Spleen (tissue), 13 donors: ENCODE measurements at places on chromosomes 1 and 21.

- DNase-seq = no peak
Measured at GRCh38 chr1:214634267-214634666, 31.3 kb downstream of the CENPF start.

GRCh38 chr1:174788981-174789380 lies 210.8 kb upstream of the CACYBP start:
- no peak for DNase-seq

- no peak for DNase-seq
Measured at GRCh38 chr21:26179501-26179900, 8.9 kb upstream of the APP start.

GRCh38 chr1:40742363-40743061 lies 41.1 kb upstream of the KCNQ4 start:
- DNase-seq = no peak

DNA sequence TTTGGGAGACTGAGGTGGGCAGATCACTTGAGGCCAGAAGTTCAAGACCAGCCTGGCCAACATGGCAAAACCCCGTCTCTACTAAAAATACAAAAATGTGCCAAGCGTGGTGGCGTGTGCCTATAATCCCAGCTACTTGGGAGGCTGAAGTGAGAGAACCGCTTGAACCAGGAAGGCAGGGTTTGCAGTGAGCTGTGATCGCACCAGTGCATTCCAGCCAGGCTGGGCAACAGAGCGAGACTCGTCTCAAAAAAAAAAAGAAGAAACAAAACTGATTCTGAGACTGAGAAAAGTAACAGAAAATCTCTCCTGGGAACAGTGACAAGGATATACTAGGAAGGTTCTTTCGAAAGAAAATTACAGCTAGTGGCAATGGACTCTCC lies 20.9 kb downstream of the USP48 start:
- no peak for DNase-seq

- no peak for DNase-seq
Measured at GRCh38 chr1:228825041-228825440, 89.8 kb downstream of the RHOU start.

DNA sequence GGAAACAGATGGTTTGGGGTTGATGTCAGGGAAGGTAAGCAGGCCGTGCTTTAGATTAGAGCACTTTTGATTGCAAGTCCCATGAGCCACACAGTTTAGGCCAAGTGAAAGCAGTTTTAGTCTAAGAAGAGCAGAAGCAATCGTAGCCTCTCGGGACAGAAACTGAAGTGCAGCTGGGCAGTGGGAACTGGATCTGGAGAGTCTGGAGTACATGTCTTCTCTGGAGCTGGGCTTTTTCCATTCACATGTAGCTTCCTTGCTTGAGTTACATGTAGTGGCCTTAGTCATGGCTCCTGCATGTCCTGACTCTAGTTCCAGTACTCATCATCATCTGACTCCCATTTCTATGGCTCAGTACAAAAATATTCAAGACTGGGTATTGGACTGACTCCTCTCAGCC lies 16.7 kb downstream of the CAMTA1 start:
- no peak for DNase-seq

DNA sequence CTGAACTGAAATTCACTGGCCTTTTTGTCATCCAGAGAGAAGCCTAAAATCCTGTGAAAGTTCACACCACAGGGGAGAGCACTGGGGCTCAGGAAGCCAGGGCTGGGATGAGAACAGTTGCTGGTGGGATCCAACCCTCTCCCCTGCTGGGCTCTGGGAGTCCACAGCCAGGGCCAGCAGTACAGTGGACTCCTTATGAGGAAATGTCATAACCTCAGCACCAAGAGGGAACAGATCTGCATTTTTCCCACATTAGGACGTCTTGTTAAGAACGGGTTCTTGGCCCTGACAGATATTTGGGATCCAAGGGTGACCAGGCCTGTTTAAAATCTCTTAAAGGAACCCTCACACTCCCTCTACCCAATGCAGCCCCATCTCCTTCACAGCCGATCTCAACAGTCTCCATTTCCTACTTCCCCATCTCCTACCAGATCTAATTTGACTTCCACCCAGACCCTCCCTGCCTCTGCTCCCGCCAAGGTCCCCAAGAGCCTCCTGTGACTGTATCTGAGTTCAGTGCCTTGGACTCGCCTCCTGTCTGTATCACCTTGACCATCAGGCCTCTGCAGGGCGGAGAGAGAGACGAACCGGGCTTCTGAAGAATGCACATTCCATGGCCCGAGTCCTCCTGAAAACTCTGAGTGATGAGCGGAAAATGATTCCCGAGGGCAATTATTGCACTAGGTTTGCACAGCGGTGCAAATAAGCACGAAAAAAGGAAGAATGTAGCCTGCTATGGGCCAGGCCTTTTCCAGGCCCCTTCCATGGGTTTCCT lies 159.9 kb downstream of the TRABD2B start:
- peak; percentile 20 for DNase-seq

DNA sequence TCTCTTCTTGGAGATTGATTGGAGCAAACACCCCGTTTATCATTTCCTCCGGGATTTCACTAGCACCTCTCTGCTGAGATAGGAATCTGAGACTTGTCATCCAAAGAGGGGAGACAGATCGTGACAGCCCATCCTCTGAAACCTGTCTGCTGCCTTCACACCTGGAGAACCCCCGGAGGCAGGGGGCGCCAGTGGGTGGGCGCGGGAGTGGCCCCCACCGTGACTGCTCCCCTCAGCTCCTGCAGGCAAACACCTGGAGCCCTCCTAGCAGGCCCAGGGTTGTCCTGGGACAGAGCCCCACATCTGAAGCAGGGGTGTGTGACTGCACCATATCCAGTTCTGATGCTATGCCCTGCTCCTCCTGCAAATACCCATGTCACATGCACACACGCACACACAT lies 209.5 kb upstream of the POU3F1 start:
- DNase-seq = no peak

GRCh38 chr1:38941527-38942019 lies at the start of gene RHBDL2:
TSS of gene RHBDL2 (minus strand) at chr1:38941830. CDS start at chr1:38919212, 22,618 bp downstream.
- no peak for DNase-seq

GRCh38 chr1:184279911-184280458 lies 106.8 kb upstream of the C1orf21 start:
- DNase-seq = no peak

DNA sequence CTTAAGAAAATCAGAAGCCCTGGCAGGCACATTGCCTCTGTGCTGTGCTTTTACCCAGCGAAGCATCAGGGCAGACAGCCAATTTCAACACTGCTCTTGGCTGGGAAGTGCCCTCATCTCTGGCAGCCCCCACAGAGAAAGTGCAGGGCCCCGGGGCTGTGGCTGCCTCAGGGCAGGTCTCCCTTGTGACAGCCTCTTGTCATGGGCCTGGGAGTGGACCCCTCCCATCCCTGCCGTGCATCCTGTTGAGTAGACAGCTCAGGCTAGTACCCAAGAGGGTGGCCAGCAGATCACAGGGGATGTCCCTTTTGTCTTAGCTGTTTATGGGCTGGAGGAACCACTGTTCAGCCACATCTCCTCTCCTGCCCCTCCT lies 23.3 kb downstream of the TTC34 start:
- peak; percentile 35 for DNase-seq

GRCh38 chr1:75796376-75797272 lies at the start of gene MSH4:
TSS of gene MSH4 (plus strand) at chr1:75796882. CDS start at chr1:75796986, 104 bp downstream.
- peak; percentile 79 for DNase-seq

- DNase-seq = peak; percentile 48
Measured at GRCh38 chr1:3037281-3038040, 16.2 kb downstream of the ACTRT2 start.

DNA sequence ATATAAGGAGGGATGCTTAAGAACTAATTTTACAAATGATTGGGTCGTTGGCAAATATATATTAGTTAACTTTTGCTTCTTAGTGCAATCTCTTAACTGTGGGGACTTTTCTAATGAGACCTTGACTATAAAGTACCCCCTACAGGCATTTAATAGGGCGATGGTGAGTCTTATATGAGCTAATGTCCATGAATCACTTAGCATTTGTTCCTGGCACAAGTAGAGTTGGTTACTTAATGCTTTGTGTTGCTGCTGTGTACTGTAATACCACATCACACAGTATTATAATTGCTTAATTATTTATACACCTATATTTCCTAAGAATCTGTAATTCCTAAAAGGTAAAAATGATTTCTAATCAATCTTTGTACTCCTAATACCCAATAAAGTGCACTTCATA lies 25.3 kb upstream of the TMCO1 start:
- no peak for DNase-seq

GRCh38 chr1:152899883-152900282 lies 8.5 kb upstream of the IVL start:
- DNase-seq = no peak

- no peak for DNase-seq
Measured at GRCh38 chr1:185073725-185074124, 28.4 kb downstream of the RNF2 start.
